ENCODE measurements at places on chromosomes 13 and 19.

DNA sequence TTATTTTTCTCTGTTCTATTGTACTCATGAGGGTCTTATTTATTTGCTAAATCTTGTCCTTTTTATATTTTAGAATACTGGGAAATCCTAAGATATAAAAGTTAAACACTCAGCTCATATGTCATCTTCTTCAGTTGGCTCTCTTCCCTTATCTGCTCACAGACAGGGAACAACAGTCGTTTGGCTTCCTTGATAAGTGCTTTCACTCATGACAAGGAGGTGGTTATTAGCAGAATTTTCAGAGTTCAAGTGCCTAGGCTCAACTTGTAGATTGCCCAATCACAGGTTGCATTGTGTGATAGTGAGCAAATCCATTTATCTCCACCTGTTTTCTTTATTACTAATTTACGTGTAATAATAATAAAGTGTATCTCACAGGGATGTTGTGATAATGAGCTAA lies 620.3 kb upstream of the PCDH20 start:
- peak; percentile 57 for DNase-seq

DNA sequence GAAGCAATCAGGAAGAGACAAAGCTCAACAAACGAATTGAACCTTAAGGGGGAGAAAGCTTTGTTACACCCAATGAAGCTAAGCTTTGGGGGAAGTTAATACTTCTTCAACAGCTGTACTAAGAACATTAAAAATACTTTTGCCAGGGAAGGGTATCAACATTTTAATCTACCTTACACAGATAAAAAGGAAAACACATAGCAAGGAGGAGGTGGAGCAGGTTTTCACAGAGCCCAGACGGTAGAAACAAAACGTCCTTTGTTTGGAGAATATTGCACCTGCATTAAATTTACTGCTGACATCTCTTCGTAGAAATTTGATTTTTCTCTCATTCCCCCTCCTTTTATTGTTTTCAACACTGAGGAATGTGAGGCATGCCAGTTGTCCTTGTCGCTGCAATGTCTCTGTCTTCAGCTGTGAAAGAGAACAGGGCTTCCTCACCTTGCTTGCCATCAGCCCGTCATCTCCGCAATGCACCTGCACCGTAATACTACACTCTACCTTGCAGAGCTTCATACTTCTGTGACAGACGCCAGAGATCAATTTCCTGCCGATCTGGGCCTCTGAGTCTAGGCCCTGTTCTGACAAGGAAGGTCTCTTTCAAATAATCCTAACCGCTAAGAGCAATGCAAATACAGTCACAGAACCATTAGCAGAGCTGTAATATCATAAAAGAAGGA lies 270.8 kb downstream of the SPRY2 start:
- DNase-seq = peak; percentile 23

DNA sequence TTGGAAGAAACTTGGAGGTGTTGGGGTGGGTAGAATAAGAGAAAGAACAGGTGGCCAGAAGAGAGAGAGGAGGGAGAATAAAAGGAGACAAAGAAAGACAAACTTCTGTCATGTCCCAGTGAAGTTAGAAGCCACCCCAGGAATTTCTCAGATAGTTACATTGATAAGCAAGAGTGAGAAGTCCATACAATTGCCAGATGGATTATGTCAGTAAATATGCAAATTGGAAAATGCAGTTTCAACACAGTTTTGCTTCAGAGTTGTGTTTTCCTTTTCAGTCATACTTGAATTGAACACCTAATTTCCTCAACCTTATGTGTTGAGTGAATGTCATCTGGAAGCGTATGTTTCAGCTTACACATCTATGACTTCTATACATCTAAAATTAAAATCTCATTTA lies 139.2 kb downstream of the RXFP2 start:
- DNase-seq = no peak

- DNase-seq = no peak
Measured at GRCh38 chr13:109436841-109437240, 349.5 kb downstream of the IRS2 start.

DNA sequence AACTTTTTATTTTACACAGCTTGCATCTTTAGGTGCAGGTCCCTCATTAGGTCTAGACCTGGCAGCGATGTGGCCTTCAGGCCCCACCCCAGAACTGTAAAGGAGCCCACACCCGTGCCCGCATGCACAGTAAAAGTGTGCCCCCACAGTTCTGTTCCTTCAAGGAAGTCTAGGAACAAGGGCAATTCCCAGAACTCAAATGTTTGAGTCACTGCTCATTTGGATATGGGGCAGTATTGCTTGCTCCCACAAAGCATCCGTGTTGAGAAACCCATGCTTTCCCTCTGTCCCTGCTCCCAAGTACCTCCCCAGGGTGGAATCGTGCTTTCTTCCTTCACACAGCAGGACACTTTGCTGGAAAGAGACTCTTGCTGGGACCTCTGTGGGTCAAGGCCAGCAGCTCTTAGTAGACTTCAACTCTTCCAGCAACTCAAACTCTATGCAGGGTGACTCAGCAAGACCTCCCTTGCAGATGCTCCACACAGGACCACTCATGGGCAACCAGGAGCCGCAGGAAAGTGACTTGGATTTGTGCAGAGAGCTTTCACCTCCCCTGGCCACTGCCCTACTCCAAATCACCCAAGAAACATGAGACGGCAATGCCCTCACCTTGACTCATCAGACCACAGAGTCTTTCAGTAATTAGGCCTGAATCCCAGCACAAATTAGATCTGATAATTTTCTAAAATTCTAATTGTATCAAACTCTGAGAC lies 12.3 kb downstream of the SLC7A1 start:
- no peak for DNase-seq

DNA sequence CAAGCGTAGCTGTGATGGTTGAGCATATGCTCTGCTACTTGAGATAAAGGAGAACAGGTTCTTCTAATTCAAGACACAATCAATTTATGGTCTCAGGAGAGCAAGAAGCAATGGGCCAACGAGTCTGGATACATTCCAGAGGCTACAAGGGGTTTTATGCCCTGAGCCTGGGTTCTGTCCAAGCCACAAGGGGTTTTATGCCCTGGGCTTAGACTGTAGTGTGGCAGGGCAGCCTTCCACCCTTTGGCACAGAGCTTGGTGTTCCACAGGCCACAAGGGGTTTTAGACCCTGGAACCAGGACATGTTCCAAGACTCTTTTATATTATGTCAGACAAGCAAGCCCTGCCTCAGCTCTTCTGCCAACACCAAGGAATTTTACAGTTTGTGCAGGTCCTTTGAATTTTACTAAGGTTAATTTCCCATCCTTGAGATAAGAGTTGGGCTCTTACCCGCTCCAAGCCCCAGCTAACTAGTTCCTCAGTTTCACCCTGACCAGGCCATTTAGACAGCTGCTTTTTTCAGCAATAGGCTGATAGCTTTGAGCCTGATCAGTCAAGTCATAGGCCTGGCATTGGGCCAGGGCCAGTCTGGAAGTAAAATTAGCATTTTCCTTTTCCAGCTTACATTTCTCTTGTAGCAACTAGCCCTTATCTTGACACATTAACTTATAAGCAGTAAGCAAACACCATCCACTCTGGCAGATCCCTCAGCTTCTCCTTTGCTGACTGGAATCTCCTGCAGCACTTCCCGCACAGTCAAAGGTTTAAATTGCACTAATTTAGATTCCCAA lies 95.0 kb downstream of the ZNF737 start:
- DNase-seq = no peak

- DNase-seq = no peak
Measured at GRCh38 chr13:51416107-51416506, 36.7 kb downstream of the INTS6 start.

GRCh38 chr19:3692141-3693024 lies 7.9 kb downstream of the PIP5K1C start:
- DNase-seq = no peak

- DNase-seq = no peak
Measured at GRCh38 chr13:113559901-113560644, 24.5 kb upstream of the TFDP1 start.

- DNase-seq = no peak
Measured at GRCh38 chr13:80251403-80251802, 89.5 kb downstream of the SPRY2 start.

GRCh38 chr19:33350538-33351309 lies 22.8 kb upstream of the CEBPG start:
- no peak for DNase-seq

- DNase-seq = no peak
Measured at GRCh38 chr19:10295305-10295846, 5.6 kb downstream of the ICAM5 start.

GRCh38 chr19:57280962-57281400 lies 696 bp downstream of the ZNF460 start:
- no peak for DNase-seq

DNA sequence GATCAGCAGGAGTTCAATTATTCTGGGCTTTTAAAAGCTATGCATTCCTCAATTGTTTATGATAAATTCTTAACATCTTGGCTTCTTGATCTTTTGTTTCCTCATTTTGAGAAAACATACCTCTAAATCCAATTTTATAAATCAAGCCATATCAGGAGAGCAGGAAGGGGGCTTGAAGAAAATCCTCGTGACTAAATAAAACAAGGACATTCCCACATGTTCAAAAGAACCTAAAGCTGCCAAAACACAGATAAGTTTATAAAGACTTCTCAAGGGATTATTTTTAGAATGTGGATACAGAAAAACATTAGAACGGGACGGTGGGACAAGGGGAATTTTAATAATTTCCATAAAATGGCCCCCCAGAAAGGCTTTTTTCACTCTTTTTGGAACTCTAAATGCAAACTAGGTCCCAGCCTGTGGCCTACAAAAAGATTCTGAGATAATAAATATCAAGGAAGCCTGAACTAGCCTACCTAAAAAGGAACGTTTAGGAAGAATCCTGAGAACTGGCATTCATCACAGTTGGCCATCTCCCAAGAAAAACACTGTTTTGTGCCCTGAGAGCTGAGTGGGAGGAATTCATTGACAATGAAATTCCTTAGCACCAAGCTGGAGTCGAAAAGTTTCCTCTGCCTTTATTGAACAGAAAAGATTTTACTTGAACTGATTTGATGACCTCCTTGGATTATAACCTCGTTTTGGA lies 30.1 kb downstream of the ZAR1L start:
- no peak for DNase-seq

DNA sequence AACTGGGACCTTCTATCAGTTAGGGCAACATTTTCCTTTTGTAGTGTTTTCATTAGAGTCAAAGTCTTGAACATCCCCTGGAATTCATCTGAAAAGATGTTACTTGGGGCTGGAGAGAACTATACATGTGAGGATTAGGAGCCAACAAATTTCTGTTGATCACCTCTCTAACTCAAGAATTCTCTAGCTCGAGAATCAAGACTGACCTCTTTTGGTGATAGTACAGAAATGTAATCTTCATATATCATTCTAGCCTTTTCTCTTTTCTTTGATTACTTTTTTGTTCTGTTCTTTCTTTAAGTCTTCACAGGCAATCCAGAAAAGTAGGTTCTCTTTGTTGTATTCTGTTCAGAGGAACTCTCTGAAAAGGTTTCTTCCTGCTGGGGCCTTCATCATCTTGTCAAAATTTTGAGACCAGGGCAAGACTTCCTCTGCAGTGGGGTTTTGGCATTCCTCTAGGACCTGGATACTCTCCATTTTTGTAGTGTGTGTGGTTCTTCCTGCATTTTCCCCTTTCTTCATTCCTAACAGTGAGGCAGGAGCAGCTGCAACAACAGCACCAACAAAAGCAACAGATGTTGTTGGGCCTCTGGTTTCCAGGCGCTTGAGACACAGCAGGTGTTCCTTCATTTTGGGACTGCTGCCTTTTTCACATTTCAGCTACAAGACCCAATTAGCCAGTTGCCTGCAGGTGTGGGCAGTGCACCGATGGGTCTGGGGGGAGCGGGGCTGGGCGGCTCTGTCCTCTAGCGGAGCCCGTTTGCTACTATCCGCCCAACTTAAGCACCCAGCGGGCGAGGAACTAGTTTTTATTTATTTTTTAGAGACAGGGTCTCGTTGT lies 26.2 kb downstream of the ELF1 start:
- DNase-seq = peak; percentile 22

DNA sequence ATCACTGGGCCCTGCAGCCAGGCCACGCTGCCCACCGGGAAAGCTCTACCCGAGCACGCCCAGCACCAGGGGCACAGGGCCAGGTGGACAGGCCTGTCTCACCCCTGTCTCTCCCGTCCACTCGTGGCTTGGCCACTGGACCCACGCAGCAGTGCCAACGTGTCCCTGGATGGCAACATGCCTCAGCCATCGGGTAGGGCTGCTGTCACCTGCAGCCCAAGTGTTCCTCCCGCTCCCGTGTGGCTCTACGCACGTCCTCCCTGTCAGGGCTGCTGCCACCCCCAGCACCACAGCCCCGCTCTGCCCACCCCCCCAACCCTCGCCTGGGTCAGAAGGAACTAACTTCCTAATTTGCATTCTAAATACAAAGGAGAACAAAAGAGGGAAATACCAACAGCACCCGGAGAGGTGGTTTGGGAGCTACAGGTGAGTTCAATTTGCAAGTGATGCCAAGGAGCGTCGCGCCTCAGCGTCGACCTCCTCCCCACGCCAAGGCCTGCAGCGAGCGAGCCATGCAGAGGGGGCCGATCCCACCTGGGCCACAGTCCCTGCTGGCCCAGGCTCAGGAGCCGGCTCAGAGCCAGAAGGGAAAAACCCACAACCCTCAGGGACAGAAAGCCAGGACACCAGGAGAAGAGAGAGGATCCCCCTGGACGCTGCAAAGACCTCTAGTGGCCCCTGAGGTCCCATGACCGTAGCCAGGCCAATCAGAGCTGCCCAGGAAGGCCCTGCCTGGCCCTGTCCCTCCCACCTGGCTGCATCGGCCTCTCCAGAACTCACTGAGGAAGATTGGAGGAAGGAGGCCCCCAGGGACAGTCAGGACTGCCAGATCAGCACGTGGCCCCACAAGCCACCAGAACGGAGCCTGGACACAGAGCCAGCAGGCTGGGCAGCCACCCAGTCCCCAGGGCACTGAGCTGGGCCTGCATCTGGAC lies 128.4 kb upstream of the SPACA7 start:
- peak; percentile 97 for DNase-seq

DNA sequence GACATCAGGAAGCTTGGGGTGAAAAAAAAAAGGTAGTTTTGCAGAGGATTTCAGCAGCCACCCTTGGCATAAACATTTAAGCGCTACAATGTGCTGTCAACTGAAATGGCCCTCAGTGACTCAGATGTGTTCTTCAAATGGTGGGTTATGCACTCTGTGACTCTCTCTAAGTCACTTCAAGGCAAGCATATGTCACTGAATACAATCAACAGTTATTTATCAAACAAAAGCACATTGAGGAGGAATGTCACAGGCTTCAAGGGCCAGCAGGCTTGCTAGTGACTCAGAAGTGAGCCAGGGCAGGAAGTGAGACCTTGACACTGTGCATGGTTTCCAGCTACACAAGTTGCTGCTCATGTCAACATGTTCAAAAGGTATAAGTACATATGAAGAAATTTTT lies 523.7 kb upstream of the HTR2A start:
- no peak for DNase-seq

- DNase-seq = peak; percentile 95
Measured at GRCh38 chr13:25574437-25575411, 202.9 kb downstream of the ATP8A2 start.

- DNase-seq = no peak
Measured at GRCh38 chr19:57421037-57421436, 10.1 kb downstream of the ZNF17 start.

All from NCI-H1092 treated with DMSO at 0.1 percent for 48 hours (cell line).